Left ventricle myocardium inferior (tissue), 1 donor: ENCODE measurements at places on chromosomes 3 and 15. TPM values are rescaled to one million over a fixed set of nuclear protein-coding genes. Genes with fewer than 3 reads are reported as not detected.

DNA sequence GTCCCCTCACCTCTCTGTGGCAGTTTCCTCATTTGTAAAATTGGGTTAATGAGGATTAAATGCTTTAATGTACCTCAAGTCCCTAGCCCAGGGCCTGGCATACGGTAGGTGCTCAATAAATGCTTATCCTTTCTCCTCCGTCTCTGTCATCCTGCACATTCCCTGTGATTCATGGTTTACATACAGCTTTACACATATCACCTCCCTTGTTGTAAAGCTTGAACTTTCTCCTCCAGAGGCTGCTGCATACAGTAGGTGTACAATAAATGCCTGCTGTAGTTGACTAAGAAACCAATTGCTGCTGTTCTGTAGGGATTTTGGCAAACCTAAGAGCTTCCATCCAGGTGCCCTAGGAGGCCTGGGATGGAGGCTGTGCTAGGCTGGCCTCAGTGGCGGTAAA lies 1.5 kb upstream of the CSPG4 start:
- no peak for DNase-seq

DNA sequence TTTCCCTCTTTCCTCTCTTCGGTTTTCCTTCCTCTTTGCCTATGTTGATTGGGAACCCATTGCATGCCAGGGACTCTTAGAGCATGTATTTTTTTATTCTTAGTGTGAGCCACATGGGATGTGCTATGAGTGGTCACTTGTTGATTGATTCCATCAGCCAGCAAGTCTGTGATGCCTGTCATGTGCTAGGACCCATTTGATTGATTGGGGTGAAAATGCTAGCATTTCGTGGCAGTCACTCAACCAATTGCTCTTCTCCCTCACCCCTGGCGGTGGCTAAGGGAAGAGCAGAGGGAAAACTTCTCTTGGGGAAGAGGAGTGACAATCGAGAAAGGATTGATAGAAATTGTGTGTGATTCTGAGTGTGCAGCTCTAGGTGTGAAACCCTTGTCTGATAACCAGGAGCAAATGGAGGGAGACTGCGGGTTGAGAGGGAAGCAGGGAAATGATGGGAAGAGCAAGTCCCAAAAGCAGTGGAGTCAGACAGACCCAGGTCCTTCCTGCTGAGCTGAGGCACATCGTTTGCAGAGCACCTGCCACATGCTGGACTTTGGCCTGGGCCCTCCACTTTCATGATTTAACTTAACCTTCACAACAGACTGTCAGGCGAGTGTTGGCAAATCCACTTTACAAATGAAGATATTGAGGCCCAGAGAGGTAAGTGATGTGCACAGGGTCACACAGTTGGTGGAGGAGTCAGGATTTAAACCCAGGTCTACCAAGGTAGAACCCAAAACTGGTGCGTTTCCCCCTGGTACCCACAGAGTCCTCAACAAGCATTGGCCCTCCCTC lies 40.0 kb downstream of the SLC6A11 start:
- no peak for DNase-seq

DNA sequence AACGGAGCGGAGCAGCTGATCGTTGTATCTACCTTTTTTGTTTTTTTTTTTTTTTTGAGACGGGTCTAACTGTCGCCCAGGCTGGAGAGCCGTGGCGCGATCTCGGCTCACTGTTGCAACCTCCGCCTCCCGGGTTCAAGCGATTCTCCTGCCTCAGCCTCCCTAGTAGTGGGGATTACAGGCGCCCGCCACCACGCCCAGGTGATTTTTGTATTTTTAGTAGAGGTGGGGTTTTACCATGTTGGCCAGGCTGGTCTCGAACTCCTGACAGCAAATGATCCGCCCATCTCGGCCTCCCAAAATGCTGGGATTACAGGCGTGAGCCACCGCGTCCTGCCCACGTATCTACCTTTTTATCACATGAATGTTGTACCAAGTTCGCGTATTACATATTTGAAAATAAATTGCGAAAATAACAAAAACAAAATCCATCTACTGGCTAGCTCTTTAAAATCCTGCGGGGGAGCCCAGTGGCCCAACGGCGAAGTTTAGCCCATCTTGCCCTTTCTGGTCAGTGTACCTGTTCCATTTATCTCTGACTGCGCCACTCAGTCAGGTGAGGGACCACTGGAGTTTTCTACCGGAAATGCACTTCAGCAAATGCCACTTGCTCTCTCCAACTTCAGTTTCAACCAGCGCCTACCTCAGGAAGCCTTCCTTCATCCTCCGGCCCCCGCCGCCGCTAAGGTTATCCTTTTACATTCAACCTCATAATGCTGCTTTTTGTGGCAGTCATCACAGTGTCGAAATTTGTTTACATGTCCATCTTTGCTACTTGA lies 1.2 kb upstream of the EIF3J start:
- no peak for DNase-seq

- no peak for DNase-seq
Measured at GRCh38 chr3:72453706-72454105, 394.5 kb downstream of the SHQ1 start.

- no peak for DNase-seq
Measured at GRCh38 chr15:50824514-50824913, 59.0 kb upstream of the SPPL2A start.

- peak; percentile 72 for DNase-seq
Measured at GRCh38 chr3:123618768-123619484, 34.1 kb upstream of the HACD2 start.

- no peak for DNase-seq
Measured at GRCh38 chr3:57918123-57918837, 89.9 kb upstream of the FLNB start.

SI gene
- total RNA-seq = not detected

LRRIQ4 gene
- not detected for total RNA-seq
